ENCODE measurements at places on chromosomes 11 and 22.
A peak's percentile ranks its signal among the peaks of the same experiment; 100 is the strongest.

DNA sequence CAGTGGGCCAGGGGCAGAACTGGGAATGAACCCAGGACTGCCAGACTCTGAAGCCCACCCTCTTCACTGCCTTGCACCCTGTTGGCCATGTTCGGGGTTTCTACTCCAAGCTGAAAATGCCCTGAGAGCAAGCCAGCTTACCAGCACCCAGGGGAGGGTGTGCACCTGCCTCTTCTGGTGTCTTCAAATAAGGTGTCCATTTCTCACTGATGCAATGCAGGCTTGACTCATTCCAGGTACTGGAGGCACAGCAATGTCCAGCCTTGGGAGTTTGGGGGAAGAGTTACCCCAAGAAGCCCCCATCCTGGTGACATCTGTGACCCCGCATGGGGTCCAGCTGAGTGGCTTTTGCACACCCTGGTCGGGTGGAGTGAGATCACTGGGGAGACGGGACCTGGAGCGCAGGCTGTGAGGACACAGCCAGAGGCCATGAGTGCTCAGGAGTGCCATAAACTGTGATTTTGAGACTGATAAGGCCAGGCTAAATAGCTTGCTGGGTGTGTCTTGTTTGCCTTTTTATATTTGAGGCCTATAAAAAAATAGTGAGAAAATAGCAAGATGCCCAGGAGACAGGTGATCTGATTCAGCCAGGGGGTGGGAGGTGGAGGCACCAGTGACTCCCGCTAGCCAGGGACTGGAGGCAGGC, 4.6 kb upstream of the CERK start:
- no peak for DNase-seq

GRCh38 chr11:106022795-106023275, 795 bp upstream of the MSANTD4 start:
- no peak for DNase-seq

GRCh38 chr11:123033895-123034294, 28.0 kb downstream of the HSPA8 start:
- no peak for DNase-seq

DNA sequence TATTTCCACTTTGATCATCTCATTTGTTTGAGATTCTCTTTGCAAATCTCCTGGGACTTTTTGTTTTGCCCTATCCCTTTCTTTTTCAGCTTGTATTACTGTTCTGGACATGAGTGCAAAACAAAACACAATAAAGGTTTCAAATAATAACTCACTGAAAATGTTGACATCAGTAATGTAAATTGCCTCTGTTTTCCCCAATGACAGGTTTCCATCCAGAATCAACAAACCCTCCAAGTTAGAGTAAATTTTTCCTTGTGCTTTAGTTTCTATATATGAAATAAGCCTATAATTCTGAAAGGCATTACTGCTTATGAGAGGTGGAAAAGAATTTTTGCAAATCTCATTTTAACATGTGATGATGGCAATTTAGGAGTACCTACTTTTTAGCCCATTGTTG, 187.0 kb upstream of the ANO3 start:
- DNase-seq, result no peak

- DNase-seq, result no peak
Observed at GRCh38 chr11:132008872-132009271, 638.5 kb downstream of the NTM start.

GRCh38 chr11:18264677-18265555, 1.1 kb upstream of the SAA1 start:
- DNase-seq, result no peak

- DNase-seq, result no peak
Observed at GRCh38 chr22:46107753-46108563, 42.4 kb upstream of the PPARA start.

- DNase-seq, result no peak
Observed at GRCh38 chr11:127143251-127143650, 142.7 kb upstream of the KIRREL3 start.

- no peak for DNase-seq
Observed at GRCh38 chr11:70647188-70648166, 249.1 kb downstream of the CTTN start.

- DNase-seq, result no peak
Observed at GRCh38 chr11:15750535-15751308, 605.6 kb downstream of the SOX6 start.

DNA sequence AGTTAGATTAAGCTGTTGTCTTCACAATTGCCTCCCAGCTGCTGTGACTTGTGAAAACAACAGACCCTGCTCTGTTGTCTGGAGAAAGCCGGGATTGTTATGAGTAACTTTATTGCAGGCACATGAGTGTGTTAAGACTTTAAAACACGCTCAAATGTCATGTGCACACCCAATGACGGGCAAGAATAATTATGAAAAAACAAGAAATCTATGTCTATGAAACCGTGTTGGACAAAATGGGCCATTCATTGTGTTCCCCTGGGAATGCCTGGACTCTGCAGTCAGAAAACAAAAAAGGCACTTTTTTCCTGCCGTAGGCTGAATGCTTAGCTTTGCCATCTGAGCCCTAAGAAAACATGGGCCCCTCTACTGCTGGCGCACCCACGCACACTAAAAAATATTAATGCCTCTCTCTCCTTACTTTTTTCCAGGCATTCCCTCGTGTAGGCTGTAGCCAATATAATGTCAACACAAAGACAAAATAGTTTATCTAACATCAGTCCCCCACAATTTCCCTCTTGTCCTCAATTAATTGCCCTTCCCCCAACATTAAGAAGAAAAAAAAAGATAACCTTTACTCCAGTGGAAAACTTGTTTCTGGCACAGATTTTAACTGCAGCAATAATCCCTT, 207.9 kb downstream of the SOX6 start:
- DNase-seq, result no peak

- peak; percentile 41 for DNase-seq
Observed at GRCh38 chr11:118928870-118929500, 3.3 kb upstream of the BCL9L start.

DNA sequence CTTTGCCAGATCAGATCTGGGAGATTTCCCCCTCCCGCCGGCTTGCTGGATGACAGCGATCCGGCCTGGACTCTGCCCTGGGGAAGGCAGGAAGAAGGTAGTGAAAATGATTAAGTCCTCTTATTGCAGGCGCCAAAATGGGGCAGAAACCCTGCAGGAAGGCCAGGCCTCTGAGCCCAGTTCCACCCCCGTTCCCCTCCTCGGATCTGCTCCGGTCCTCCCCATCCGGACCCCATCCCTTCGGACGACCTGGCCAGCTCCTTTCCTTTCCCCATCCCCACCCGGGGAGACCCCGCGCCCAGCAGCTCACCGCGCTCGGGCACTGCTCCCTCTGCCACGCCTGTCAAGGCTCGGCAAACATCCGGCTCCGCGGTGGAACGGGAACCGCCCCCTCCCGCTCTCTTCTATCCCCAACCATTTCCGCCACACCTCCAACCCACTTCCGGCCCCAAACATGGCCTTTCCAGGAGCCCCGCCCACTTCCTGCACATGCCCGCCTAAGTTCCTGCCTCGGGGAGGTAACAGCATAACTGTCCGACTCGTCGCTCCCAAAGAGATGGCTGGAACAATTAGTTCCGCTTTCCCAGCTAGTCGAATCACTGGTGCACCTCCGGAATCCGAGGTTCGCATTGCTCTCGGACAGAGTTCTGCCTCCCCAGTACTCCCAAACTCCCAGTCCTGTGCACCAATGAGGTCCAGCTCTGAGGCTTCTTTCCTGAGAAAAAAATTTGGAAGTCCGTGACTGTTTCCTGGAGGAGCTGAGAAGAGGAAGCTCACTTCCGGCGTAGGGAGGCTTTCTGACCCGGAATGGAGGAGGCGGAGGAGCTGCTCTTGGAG, at the start of the genes ARHGAP1 and ZNF408:
Gene ARHGAP1, minus strand, starts transcription at position 379 of the 837 bp plus-strand sequence. CDS start 4,512 bp downstream, outside the sequence.
Gene ZNF408, plus strand, starts transcription at position 791 of the 837 bp plus-strand sequence. Its CDS starts 17 bp downstream, at position 808.
- peak; percentile 98 for DNase-seq

- peak; percentile 95 for DNase-seq
Observed at GRCh38 chr22:29842740-29843139, 4.7 kb upstream of the ASCC2 start.

GRCh38 chr22:45330548-45330947, 20.8 kb downstream of the FAM118A start:
- no peak for DNase-seq

GRCh38 chr11:103928802-103929161, 107.7 kb upstream of the DDI1 start:
- no peak for DNase-seq

- DNase-seq, result peak; percentile 99
Observed at GRCh38 chr11:12079726-12080556, 30.4 kb upstream of the MICAL2 start.

DNA sequence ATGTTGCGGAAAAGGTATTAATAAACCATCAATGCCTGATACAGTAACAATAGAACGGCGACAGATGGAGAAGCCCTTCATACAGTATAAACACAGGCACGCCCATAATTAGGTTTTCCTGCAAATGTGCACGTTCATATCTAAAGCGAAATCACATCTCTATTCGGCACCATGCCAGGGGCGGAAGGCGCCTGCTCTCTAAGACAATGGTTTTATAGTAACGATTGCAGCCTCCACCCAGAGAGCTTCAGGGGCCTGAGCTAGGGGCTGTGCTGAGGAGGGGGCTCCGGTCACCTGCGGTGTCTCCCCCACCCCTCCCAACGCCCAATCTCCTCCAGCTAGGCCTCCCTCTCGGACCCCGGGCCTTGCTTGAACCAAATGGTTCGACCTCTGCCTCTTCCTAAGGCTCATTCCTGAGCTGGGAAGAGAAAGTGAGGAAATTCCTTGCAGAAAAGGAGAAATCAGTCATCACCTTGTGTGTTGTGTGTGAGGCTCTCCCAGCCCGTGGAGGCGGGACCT, 9.6 kb downstream of the KRTAP5-5 start:
- no peak for DNase-seq

DNA sequence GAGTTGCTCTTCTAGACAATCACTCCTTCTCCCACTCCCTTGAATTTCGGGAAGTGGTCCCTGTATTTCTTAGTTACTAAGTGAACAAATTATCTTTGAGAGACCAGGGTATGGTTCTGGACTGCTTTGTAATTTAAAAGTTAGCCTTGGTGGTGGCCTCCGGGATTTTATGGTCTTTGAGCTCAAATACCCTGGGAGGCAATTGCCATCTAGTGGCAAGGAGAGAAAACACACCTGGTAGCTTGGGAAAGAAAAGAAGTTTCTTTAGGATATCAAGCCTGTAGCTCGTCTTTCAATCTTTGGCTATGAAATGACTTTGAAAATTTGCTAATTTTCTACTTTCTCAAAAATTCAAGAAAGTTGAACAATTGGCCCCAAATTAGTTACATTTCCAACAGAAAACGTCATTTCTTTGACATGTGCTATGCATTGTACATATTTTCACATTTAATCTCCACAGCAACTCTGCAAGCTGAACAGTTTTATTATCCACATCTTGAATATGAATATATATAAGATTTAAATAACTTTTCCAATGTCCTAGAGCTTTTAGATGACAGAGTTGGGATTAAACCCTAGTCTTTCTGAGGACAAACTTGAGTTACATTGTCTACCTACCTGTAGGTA, 39.1 kb downstream of the MMP27 start:
- DNase-seq, result peak; percentile 31

DNA sequence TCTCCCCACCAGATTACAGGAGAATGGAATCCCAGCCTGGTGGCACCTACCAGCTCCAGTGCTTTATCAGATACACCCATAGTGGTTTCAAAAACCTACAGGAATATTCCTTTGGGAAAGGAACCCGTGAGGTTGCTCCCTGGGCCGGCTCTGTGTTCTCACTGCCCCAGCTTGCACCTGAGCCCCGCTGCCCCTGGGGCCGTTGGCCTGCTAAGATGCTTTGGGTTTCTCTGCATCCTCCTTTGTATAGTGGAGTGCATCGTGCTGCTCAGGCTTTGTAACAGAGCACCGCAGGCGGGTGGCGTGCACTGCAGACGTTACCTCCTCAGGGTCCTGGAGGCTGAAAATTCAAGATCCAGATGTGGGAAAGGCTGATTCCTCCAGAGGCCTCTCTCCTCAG, 414.1 kb downstream of the BRD1 start:
- DNase-seq, result no peak

DNA sequence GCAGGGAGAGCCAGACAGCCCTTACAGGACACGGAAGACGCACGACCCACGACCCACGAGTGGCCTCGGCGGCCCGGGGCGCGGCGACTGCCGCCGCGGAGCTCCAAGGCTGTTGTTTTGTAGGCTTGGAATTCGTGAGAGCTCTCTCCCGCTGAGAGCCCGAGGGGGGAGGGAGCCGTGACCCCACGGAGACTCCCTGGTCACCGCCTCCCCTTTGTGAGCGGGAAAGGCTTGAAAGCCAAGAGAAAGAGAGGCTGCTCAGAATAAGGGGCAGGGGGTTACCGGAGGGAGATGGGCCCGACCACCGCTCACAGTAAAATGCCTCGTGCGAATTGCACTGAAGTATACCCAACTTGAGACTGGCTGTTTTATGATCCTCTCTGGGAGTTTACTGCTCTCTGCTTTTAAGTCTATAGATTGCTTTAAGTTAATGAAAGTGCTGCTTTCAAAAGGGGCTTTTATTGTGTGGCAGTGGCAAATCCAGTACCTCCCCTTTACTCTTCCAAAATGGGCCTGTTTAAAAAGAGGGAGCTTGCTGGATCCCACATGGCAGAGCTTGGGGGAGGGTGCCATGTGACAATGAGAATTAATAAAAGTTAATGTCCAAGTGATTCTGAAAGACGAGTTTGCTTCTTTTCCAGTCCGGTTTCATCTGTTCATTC, 2.9 kb downstream of the PKNOX2 start:
- DNase-seq, result no peak

GRCh38 chr11:16993495-16993894, 20.7 kb downstream of the PLEKHA7 start:
- no peak for DNase-seq

- DNase-seq, result no peak
Observed at GRCh38 chr11:69539416-69540117, 58.1 kb downstream of the LINC01488 start.

GRCh38 chr11:10329935-10330334, 25.1 kb downstream of the ADM start:
- DNase-seq, result peak; percentile 97

DNA sequence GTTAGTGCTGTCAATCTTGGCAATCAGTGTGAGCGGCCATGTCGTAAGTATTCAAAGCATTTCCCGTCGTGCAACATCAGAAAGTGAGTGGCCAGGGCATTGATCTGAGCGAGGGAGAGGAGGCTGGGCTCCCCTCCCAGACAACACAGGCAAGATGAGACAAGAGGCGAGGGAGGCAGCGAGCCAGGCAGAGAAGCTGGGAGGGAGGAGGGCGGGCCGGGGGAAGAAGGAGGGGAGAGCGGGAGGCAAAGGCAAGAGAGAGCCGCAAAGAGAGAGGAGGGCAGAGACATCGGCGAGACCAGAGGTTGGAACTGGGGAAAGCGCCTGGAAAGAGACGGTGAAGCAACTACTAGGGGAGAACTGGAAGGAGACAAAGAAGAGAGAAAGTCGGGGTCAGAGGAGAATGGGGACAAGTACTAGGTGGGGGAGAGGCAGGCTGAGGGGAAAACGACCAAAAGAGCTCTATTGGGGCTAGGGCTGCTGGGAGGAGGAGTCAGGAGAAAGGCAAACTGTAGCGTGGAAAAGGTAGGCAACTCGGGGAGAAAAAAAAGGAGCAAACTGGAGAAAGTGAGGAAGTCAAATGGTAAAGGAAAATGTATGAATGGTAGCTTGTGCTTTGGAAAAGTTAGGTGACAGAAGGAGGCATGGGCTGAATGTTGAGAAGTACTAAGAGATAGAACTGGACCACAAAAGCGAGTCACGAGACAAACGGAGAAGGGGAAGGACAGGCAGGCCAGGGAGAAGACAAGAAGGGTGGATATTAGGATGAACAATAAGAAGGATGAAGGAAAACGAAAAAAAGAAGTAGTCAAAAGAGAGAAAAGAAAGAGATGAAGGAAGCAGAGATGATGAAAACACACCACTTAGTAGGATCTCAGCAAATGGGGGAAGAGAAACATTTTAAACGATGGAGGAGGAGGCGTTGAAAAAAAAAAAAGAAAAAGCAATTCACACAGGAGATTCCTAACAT, 130.5 kb upstream of the C11orf58 start:
- DNase-seq, result peak; percentile 52

GRCh38 chr22:32202539-32203180, 2.2 kb downstream of the RFPL2 start:
- DNase-seq, result no peak

GRCh38 chr22:17077255-17077654, 7.5 kb upstream of the IL17RA start:
- DNase-seq, result no peak
